ENCODE measurements at places on chromosomes 6 and 20.

- no peak for DNase-seq
These were observed 66.1 kb upstream of the NOX3 start for GRCh38 chr6:155521719-155522118.

GRCh38 chr6:159431750-159432149, 261.3 kb downstream of the SOD2 start:
- no peak for DNase-seq

DNA sequence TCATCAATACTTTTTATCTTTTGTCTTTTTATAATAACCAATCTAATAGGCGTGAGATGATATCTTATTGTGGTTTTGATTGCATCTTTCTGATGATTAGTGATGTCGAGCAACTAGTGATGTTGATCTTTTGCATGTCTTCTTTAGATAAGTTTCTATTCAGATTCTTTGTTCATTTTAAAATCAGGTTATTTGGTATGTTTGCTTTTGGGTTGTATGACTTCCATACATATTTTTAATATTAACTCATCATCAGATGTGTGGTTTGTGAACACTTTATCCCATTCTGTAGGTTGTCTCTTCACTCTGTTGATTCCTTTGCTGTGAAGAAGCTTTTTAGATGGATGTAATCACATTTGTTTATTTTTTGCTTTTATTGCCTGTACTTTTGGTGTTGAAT, 295.8 kb downstream of the BCKDHB start:
- DNase-seq, result no peak

- DNase-seq, result no peak
These were observed 15.2 kb downstream of the VNN1 start for GRCh38 chr6:132698608-132699007.

DNA sequence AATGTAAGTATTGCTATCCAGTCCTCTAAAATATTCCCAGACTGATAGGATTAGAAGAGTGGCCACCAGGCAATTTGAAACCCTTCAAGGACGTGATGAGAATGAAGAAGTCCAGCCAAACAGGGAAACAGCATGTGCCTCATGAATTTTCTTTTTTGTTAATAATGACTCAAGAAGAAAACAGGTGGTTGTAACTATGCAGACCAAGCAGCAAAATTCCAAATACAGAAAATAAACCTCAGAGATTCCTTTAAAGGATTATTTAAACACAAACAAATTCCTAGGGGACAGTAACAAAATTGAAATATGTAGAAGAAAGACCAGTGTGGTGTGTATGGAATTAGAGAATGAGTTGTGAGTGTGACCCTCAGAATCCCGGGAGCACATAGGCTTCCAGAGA, 239.2 kb downstream of the KCNQ5 start:
- DNase-seq, result no peak

DNA sequence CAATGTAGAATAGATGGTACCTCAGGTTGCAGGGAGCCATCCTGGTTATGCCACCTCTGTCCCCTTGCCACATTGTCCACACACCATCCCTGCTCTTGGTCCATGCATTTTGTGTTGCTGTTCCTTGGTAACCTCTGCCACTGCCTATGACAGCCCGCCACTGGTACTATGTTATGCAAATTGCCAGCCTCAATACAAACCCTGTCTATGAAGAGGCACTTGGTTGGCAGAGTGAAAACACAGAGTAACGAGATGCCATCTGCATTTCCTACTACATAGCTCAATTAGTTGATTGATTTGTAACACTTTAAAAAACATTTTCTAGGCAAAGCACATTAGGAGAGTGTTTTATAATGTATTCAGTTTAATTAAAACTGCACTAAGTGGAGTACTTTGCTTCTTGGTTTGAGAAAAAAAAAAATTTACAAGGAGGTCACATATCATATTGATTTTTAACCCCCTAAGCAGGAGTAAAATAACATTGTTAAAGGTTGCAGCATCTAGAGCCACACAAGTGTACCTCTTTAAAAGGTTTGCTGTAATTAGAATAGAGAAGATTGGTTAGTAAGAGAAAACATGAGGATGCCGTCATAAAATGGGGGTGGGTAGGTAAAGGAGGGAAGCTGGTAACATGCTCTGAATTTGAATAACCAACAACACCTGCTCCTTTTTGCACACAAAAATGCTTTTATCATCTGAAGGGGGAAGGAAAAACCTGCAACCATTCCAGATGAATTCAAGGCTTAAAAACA, 817.1 kb downstream of the KIF16B start:
- no peak for DNase-seq

GRCh38 chr6:15389765-15390723, 144.2 kb downstream of the JARID2 start:
- no peak for DNase-seq
